ENCODE measurements at places on chromosomes 7 and 10. TPM values are rescaled to one million over a fixed set of nuclear protein-coding genes. Genes with fewer than 3 reads are reported as not detected.

Gene COL13A1
- 0.92 TPM for total RNA-seq

Gene ZNF804B
- total RNA-seq, result not detected

Gene PLXDC2
- total RNA-seq, result 24.3 TPM

Gene ANKRD7
- total RNA-seq, result not detected

Gene SLC39A12
- total RNA-seq, result 0.08 TPM

Gene RALA
- total RNA-seq, result 48.2 TPM

Gene MEST
- total RNA-seq, result 9.5 TPM

Gene NANOS1
- 1.3 TPM for total RNA-seq

Gene SLC13A1
- total RNA-seq, result not detected

Gene TMEM196
- total RNA-seq, result not detected

Gene PNLIPRP3
- total RNA-seq, result 1.2 TPM

Gene FAM131B
- 0.44 TPM for total RNA-seq

Gene PALD1
- 4.6 TPM for total RNA-seq

Gene LIPJ
- 0.12 TPM for total RNA-seq

Gene TNRC18
- total RNA-seq, result 26.2 TPM

Gene SLC26A3
- 0.44 TPM for total RNA-seq

Gene NME8
- total RNA-seq, result not detected

Gene SPDYE2
- total RNA-seq, result not detected

Gene SPAM1
- total RNA-seq, result not detected

Gene GLI3
- 15.0 TPM for total RNA-seq

Gene PRKCQ
- total RNA-seq, result 0.64 TPM

Gene HOXA7
- 5.2 TPM for total RNA-seq

Gene SH2D4B
- total RNA-seq, result 0.04 TPM

Gene EBLN1
- total RNA-seq, result not detected

Gene GIMAP6
- total RNA-seq, result 2.4 TPM

Gene RASA4B
- 2.8 TPM for total RNA-seq

Gene MBL2
- total RNA-seq, result not detected

Gene CARD11
- 0.80 TPM for total RNA-seq

Gene RHBDD2
- total RNA-seq, result 37.5 TPM

Gene TFPI2
- total RNA-seq, result 0.24 TPM

Gene SSC4D
- total RNA-seq, result 0.92 TPM

Gene CDHR3
- total RNA-seq, result 1.00 TPM

Gene RAMP3
- 7.8 TPM for total RNA-seq

Gene CXCL12
- 14.0 TPM for total RNA-seq

Gene HOXA3
- 5.4 TPM for total RNA-seq

Gene IRF5
- total RNA-seq, result 15.7 TPM
